Suppressor macrophage treated with lipopolysaccharide for 4 hours (primary cell): ENCODE measurements at places on chromosomes 3 and 15.

DNA sequence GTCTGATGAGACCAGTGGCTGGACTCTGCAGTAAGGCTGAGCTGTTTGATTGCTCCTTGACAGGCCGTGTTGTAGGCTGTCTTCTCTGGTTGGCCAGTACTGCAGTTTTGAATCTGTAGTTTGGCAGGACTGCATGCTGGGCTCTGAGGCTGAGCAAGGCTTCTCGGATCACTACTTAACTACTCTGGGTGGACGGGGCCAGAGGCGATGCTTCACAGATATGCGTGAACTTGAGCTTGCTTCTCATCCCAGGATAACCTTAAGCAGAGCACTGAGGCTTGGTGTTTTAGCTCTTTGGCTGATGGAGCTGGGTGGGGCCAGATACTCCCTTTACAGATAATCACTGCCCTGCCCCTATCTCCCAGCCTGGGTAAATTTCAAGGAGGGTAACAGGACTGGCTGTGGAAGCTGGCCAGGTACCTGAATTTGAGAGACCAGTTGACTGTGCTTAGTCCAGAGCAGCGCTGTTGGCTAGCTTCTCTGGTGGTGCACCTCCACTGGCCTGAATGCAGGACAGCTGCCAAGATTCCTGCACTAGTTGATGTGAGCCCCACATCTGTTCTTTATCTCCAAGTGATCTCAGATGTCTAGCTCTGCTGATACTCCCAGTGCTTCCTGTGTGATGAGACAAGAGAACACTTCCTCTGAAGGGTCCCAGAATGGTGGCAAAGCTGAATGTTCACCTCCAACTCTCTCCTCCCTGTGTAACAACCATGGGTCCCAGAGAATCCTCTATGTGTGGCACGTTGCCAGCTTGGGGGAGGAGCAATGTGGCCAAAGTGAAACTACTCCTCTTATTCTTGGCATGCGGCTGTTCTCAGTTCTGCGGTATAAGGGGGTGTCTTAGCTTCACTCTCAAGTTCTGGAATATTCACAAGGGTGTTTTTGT is 37.9 kb downstream of the RPL39L start:
- peak; percentile 69 for DNase-seq

DNA sequence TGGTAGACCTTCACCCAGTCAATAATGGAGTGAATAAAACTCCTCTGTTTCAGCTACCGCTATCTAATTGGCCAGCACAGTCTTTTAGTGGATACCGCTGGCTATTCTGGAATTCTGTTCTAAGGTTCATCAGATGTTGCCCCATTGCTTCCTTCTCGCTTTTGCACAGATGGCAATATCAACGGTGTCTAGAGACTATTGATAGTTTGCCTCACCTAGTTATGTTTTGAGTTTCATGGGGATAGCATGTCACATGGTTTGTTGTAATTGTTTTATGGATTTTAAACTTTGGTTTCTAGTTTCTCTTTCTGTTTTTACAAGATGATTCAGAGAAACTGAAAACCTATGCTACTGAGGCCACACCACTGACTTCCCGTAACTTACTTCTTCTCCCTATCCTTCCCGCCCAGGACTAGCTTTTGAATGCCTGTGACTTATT is 2.0 kb downstream of the XRN1 start:
- DNase-seq = peak; percentile 92

DNA sequence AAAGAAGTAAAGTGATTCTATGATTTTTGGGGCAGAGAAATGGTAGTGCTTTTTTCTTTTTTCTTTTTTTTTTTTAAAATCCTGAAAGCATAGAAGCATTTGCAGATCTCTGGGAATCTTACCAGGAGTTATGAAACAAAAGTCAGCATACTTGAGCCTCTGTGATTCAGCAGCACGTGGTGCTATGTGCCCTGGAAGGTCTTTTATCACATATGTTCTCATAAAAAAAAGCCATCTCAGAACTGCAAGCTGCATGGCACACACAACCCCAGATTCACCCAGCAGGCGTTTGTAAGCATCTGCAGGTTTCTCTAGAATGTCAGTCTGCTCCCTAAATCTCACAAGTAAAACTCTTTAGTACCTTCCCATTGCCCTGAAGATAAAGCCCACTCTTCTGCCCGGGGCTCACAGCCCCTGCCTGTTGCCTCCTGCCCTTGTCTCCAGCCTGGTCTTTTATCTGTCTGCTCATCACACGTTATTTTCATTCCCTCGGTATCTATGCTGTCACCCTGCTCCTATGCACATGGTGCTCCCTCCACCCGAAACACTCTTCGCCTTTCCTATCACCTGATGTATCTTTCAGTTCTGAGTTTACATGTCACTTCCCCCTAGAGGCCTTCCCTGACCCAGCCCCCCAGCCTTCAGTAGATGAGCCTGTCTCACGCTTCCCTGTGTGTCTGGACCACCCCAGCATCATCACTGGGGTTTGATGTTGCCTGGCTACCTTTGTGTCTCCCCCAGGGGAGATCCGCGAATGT is 72.4 kb downstream of the CHDH start:
- DNase-seq = peak; percentile 6

DNA sequence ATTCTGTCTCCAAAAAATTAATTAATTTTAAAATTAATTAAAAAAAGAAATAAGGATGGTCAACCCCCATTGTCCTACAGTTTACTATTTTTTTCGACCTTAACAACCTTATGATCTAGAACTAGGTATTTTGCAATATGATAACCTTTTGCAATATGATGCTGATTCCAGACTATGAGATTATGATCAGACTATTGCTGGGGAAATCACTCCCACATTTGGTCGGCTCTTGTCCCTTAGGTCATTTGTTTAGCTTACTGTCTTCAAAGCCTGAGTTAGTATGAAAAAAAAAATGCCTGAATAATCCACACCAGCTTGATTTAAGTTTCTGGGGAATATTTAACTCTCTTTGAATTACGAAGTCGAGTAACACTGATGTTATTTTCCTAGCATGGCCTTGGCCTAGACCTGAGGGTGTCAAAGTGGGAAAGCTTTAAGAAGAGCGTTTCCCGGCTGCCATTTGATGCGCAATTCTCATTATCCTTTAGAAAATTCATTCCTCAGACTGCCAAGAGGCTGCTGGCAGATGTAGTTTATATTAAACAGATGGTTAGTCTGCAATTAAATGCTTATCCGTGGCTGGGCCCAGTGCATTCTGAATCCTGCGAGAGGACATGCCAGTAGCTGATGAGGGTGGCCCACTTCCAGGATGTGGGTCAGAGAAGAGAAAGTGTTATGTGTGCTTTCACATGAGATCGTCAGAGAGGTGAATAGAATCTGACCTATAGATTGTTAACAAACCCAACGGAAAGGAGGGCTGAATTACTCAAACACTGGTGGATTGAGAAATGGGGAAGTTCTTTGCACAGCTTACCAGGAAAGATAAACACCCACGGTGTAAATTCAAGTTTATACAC is 496.0 kb upstream of the THBS1 start:
- DNase-seq = peak; percentile 62

DNA sequence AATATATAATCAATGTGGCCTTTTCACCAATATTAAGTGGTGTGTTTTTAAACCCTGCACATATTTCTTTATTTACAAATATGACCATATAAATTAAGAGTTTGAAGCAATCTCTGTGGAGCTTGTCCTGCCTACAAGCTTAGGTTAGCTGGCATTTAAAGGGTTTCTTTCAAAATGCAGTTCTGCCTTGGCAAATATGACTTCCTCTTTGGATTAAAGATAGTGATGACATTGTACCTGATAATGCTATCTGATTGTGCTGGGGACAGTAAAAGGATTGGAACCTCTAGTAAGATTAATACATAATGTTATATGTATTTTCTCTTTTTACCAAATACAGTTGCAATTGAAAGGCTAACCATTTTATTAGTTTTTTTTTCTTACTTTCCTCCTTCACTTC is 249.1 kb downstream of the OTOL1 start:
- no peak for DNase-seq

- DNase-seq = no peak
Observed at GRCh38 chr3:157285141-157285540, 125.2 kb upstream of the CCNL1 start.

DNA sequence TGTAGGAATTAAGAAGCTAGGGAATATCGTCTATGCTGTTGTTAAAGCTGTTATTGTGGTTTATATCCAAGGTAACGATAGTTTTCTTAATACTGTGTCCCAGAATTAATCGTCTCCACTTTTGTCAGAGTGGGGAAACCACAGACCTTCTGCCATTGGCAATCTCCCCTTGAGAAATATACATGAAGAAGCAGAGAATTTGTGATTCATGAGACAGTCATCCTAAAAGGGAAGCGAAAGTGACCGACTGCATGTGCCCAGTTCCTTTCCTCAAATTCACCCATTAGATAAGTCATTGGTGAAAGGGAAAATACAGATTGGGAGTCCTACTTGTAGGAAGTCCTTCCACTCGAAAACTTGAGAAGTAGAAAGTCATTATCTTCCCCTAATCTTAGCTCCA is 26.6 kb downstream of the DIPK2A start:
- DNase-seq = peak; percentile 96
